ENCODE measurements at places on chromosomes 1 and 21. TPM values are rescaled to one million over a fixed set of nuclear protein-coding genes. Genes with fewer than 3 reads are reported as not detected.

DNA sequence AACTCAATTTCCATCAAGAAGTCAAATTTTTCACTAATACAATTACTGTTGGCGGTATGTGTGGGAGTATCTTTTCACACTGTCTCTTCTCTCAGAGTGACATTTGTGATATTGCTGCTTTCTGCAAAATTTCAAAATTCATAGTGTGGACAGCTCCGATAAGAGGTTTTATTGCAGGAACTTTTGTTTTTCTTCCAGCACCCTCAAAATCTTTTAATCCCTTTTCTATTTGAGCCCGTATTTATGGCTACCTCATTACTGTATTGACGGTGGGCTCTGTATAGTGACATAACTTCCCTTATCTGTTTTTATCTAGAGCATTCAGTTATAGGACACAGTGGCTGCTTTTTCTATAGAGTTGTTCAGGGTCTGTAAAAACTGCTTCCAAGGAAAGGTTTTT, 794.4 kb upstream of the TMPRSS15 start:
- H3K27ac ChIP-seq = no peak overlapping the region
- no peaks in the 10 kb centered on the region for H3K4me1 ChIP-seq
- no peak overlapping the region for H3K4me3 ChIP-seq
- no peaks in the 10 kb centered on the region for H3K27me3 ChIP-seq
- H3K36me3 ChIP-seq = no peaks in the 10 kb centered on the region
- DNase-seq = no peak

GRCh38 chr21:22374218-22374969, 1376.2 kb downstream of the NCAM2 start:
- no peaks in the 10 kb centered on the region for H3K27me3 ChIP-seq
- H3K4me3 ChIP-seq = no peak overlapping the region
- no peaks in the 10 kb centered on the region for H3K4me1 ChIP-seq

The PLXNA2 gene
- total RNA-seq = 41.6 TPM

The AIM2 gene
- total RNA-seq = not detected

The CYP2J2 gene
- 0.42 TPM for total RNA-seq

The ATP1A4 gene
- 2.1 TPM for total RNA-seq

Data from esophagus muscularis mucosa (tissue), 4 donors.